ENCODE measurements at places on chromosomes 4 and X.

- no peak for DNase-seq
Measured at GRCh38 chr4:180788729-180789128, 1454.5 kb upstream of the TENM3 start.

DNA sequence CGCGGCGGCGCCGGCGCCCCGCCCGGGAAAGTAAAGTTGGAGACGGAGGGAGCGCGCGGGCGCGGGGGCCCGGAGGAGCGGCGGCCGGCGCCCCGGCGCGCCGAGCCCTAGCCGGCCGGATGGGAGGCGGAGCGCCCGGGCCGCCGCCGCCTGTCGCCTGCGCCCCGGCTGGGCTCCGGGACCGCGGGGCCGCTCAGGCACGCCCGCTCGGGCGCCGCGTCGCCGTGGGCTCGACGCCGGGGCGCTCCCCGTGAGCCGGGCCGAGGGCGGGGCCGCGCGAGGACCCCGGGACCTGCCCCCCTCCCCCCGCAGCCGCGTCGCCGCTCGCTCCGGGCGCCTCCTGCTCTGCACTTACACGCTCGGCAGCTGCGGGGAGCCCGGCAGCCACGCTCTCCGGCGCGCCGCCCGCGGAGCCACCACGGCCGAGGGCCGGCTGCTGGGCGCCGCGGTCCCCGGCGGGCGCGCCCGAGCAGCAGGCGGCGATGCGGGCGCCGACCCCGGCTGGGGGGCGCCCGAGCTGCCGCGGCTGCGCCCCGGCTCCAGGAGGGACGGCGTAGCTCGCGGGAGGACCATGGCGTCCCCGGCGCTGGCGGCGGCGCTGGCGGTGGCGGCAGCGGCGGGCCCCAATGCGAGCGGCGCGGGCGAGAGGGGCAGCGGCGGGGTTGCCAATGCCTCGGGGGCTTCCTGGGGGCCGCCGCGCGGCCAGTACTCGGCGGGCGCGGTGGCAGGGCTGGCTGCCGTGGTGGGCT lies at the start of gene ADRA2C:
TSS of gene ADRA2C (plus strand) at position 350 of the 749 bp plus-strand sequence. CDS start at position 572, 222 bp downstream.
- DNase-seq: no peak

- no peak for DNase-seq
Measured at GRCh38 chrX:113959912-113960626, 623.8 kb upstream of the HTR2C start.

DNA sequence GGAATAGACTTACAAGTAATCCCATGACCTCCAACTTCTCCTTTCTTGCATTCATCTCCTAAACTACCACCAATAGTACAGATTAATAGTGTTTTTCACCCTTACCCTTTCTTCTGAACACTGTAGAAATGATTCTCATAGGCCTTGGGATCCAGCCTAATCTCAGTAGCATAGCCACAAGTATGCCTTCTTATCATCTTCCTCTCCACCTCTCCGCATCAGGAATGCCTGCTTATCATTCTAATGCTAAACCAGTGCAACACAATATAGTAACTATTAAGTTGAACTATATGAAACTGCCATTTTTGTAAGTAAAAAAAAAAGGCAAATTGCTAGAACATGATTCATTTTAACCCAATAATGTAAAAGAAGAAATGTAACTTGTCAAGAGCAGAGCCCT lies 79.5 kb upstream of the IL2 start:
- DNase-seq: no peak

DNA sequence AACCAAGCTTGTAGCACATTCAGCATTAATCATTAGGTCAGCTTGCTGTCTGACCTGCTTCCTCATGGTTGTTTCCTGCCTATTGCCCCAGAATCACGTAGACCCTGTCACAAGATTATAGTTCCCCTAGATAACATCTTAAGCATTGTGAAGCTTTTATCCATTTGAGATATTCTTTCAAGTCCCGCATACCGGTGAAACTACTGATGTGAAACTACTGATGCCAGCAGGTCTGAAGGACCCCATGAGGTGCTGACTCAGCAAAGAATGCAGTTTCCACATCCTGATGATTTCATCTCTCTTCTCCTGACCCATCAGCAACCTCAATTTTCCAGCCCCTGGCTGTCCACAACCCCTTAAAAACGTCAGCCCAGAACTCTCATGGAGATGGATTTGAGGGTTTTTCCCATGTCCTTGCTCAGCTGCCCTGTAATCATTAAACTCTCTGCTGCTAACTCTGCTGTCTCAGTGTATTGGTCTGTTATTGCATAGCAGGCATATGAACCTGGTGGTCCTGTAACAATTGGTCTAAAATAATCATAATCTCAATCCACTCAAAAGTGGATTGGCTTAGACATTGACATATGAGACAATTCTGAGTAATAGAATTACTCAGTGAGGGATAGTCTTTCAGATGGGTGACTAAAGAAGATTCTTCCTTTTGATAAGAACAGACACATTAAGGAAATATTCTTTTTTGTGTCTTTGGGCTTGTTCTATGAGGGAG lies 26.3 kb upstream of the UBA6 start:
- DNase-seq: no peak

GRCh38 chrX:17960891-17961290 lies 99.8 kb upstream of the RAI2 start:
- DNase-seq: no peak

DNA sequence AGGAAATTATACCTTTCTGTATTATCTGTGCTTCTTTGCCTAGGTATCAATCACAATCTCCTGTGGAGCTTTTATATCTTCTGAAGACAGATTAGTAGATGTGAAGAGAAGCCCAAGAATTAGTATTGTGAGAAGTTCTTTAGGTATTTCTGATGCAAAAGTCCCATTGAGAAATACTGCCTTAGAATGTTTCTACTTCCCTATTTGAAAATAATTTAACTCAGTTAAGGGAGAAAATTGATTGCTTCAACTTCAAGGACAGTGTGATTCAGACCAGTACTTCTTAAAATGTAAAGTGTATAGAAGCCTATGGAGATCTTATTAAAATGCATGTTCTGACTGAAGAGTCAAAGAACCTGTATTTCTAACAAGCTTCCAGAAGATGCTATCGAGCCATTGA lies 9.0 kb downstream of the EIF1AX start:
- no peak for DNase-seq

DNA sequence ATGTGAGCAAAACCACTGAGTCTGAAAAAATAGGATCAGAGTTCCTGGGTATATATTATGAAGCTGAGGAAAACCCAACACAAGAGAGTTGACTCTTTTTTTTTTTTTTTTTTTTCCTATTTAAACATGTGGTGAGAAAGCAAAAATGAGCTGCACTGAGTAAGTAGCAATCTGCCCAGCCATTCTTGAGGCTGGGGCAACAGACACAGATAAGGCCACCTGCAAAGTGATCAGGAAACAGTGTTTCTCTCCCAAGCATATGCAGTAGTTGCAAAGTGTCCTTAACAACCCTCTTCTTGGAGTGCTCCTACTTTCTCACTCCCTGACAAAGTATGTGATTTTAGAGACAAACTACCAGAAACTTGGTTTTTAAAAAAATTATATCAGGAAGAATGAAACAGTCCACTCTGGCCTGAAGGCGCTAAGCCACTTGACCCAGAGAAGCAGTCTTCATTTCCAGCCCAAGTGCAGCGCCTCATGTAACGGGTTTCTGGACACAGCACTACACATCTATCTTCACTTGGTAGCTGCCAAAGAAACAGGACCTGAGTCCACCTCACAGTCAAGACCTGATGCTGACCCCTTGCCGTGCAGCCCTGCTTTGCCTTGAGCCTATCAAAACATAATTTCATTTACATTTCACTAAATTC lies 124.6 kb upstream of the MAP3K15 start:
- no peak for DNase-seq
